OCI-LY7 (cell line): ENCODE measurements at places on chromosomes 3 and 15. TPM values are rescaled to one million over a fixed set of nuclear protein-coding genes. Genes with fewer than 3 reads are reported as not detected.

Gene ACP3
- total RNA-seq: 10.5 and 13.7 TPM in 2 replicates

Gene AMT
- 6.0 and 7.8 TPM in 2 replicates for total RNA-seq

Gene C3orf49
- total RNA-seq: not detected in 2 replicates

Gene IL17RB
- total RNA-seq: 0.33 and 0.57 TPM in 2 replicates

Gene PLA1A
- total RNA-seq: not detected in 2 replicates

Gene ZNF80
- not detected in 2 replicates for total RNA-seq

Gene ANKUB1
- not detected in 2 replicates for total RNA-seq

- no peak for DNase-seq
These were observed 10.6 kb upstream of the SFMBT1 start for GRCh38 chr3:53056442-53056841.

DNA sequence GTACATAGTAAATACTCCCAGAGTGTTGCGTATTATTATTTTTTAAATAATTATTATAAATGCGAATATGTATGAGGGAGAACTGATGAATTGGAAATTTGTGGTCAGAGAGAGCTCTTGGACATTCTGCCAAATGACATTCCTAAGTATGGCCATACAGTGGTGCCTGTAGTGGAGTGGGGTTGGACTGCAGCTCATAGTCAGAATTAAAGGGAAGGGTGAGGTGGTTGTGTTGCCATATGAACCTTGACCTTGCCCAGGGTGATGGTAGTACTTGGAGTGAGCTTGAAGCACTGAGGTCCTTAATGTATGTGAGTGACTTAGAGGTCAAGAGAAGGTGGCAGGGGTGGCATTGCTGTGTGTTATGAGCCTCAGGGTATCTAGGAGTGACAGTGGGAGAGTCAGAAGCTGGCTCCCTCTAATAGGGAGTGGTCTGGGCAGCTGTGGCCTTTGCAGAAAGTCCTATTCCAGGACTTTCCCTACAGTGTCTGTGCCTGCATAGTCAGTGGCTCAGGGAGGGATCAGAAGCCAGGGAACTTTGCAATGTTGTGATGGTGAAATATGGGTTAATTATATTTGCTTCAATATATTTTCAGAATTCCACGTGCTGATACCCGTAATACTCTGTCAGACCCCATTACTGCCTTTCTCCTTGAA lies 26.2 kb downstream of the PDE8A start:
- no peak for DNase-seq

GRCh38 chr3:53493963-53494791 lies at the start of gene CACNA1D:
Gene CACNA1D, plus strand, starts transcription at chr3:53494611. Its CDS starts 556 bp downstream, at chr3:53495167.
- DNase-seq: no peak

DNA sequence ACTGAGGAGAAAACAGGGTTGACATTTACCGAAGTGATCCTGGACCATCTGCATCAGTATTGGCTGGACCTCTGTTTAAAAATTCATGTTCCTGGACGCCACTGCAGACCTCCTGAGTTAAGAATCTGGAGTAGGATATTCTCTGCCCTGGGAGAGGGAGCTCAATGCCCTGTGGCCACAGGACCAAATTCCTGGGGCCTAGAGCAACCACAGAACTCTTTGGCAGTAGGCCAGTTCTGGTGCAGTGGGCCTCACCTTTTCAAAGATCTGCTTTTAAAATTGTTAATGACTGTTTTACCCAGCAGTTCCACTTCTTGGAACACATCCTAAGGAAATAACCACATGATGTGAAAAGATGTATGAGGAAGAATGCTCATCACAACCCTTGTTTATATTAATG lies 133.3 kb upstream of the ADPGK start:
- DNase-seq: no peak

DNA sequence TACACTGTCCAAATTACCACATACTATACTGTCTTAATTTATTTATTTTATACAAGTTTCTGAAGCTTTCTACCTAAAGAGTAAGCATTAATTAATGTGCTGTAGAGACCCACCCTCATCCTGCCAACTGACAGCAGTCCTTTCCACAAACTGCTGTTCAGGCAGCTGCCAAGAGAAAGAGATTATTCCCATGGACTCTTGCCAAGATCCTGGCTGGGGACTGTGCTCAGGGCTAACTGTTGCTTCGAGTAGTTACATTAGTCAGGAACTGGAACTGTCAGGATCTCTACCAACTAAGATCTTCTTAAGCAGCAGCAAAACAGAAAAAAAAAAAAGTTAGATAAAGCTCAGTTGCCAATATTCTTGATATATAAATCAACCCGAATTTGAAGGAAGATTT lies 398.8 kb downstream of the MECOM start:
- DNase-seq: no peak

DNA sequence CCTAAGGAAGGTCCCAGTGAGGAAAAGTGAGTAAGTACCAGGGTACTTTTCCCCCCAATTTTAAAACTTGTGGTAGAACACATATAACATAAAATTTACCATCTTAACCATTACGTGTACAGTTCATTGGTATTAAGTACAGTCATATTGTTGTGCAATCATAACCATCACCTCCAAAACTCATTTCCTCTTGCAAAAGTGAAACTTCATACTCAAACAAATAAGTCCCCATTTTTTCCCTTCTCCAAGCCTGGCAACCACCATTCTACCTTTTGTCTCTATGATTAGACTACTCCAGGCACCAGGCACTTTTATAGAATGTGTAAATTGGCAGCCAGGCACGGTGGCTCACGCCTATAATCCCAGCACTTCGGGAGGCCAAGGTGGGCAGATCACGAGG lies 12.2 kb downstream of the PRC1 start:
- no peak for DNase-seq

DNA sequence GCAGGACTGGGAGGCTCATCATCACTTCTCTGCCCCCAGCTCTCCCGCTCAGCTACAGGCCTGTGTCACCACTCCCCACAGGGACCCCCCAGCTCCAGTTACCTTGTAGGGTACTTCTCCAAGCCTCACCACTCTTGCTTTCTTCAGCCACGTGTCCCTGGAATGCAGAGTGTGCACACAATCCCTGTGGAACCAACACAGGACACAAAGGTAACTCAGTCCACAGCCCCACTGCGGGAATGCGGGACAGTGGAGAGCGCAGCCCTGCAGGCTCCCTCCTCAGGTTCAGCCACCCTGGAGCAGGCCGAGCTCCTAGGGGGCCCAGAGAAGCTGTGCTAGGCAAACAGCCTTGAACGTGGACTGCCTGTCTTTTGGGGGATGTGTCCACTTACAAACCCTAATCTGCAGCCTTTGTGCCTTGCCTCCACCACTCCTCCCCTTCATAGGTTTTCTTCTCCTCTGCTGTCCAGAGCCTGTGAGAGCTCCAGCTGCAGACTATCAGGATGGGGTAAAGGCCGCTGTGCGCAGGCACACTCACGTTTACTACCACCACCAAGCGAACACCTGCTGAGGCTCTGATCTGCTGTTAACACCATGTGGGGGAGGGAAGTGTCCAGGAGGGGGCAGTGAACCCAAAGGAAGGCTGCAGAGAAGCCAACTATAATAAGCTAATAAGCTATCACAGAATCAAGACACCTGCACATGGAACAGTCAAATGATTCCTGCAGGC lies 26.0 kb downstream of the XPC start:
- peak; percentile 31 for DNase-seq

- no peak for DNase-seq
These were observed 121.6 kb upstream of the EIF1B start for GRCh38 chr3:40187945-40188344.

GRCh38 chr3:161371441-161372320 lies at the start of gene SPTSSB:
Gene SPTSSB, minus strand, starts transcription at chr3:161371517. Its CDS starts 25,194 bp downstream, at chr3:161346323.
- DNase-seq: no peak

DNA sequence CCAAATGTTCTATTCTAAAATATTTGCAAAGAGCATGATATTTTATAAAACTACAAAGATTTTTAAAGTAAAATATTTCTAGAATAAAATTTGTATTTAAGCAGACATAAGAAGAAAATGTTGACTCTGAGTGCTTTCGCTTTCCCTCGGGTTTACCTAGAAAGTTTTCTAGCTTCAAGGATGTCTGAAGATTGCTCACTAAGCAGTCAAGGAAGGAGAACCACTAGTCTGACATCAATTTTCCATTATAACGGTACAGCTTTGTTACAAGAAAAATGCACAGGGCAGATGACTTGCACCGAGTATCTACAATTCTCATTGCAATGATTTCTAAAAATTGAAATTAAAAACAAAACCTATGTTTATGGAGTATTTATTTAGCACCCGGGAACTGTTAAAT lies 14.2 kb downstream of the GPR15 start:
- peak; percentile 41 for DNase-seq

- no peak for DNase-seq
These were observed 46.8 kb downstream of the NME9 start for GRCh38 chr3:138282836-138283235.

- DNase-seq: peak; percentile 62
These were observed 12.8 kb upstream of the SH3BP5 start for GRCh38 chr3:15345066-15345607.

- no peak for DNase-seq
These were observed 154.2 kb downstream of the RAB11A start for GRCh38 chr15:66023311-66023972.

DNA sequence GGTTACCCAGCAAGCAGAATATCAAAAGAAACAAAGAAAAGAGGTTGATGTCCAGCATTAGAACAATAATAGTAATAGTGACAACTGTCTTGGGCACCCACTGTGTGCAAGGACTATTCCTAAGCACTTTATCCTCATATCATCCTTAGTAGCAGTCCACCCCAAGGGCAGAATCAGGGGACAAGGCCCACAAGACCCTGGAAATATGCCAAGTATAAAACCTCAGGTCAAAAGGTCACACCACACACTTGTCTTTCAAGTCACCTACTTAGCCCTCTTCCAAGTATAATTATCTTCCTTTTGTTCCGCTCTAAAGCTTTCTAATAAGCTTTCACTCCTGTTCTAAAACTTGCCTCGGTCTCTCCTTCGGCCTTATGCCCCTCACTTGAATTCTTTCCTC lies 124.0 kb upstream of the STT3B start:
- DNase-seq: no peak

GRCh38 chr3:133887074-133887802 lies 8.4 kb downstream of the RAB6B start:
- DNase-seq: no peak

DNA sequence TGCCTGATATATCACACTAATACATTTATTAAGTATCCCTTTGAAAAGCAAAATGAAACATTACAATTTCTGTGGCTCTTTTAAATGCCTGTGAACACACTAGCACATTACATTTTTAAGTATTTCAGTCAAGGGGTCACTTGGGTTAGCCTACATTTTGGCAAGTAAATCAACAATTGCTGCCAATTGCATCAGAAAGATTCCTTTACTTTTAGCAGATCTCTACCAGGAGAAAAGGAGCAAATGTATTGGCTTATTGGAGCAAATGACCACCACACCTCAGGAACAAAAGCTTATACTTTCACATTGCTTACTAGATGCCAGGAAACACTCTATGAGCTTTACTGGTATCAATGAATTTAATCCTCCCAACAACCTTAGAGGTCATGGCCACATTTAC lies 947.1 kb downstream of the FHIT start:
- DNase-seq: no peak

DNA sequence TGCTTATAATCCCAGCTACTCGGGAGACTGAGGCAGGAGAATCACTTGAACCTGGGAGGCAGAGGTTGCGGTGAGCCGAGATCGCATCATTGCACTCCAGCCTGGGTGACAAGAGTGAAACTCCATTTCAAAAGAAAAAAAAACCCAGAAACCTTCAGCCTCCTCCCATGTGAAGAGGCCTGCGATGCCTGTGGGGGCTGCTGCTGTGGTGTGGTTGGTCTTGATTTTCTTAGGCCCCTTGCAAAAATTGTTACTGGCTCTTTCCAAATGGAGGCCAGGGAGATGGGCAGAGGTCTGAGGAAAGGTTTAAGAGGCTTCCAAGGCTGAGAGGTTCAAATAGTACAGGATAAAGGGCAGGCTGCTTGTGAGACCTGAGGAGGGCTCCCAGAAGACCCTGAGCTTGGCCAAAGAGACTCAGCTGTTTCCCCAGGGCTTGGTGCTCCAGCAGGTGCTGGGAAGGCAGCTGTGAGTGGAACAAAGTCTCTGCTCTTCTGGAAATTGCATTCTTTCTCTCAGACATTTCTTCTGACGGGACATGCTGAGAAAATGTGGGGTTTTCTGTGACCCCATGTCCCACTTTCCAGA lies 18.4 kb downstream of the GCSAM start:
- peak; percentile 80 for DNase-seq

GRCh38 chr3:128411574-128412064 lies 55.1 kb downstream of the DNAJB8 start:
- DNase-seq: no peak

- DNase-seq: no peak
These were observed 18.2 kb upstream of the KIF23 start for GRCh38 chr15:69395991-69396390.

- peak; percentile 76 for DNase-seq
These were observed 9.5 kb downstream of the RPS17 start for GRCh38 chr15:82530606-82531379.

DNA sequence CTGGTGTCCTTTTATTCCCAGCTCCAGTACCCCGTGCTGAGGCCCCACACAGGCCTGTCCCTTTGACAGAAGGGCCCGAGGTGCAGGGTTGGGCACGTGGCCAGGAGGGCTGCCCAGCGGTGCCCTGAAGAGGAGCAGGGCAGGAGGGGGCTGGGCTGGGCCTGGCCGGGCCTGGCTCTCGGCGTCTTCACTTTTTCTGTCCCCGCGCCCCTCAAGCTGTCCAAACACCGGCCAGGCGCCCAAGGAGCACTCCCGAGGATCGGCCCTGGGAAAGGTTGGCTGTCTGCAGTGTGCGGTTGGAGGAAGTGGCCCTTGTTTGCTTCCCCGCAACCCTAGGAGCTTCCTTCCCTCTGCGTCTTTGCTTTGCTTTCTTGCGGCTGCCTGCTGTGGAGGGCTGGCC lies 84.1 kb downstream of the WNT7A start:
- DNase-seq: no peak

- no peak for DNase-seq
These were observed 57.8 kb downstream of the HACD2 start for GRCh38 chr3:123527046-123527445.
